Hippocampal formation (tissue), 2 donors: ENCODE measurements at places on chromosomes 1 and 21.

DNA sequence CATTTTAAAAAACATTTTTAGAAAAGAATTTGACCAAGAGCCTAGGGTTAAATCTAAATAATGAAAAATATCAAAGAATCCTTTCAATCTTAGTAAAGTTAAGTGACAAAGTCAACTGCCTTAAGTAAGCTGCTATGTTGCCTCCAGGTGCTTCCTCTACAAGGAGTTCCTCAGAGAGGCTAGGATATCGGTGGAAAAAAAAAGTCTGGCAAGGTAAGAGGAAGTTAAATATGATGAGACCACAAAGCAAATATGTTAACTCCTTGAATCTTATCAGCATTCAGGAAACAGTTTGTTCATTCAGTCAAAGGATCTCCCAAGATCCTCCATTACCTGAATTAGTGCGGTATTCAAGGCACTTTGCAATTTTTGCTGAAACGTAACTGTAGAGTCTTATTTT lies 563.5 kb downstream of the PTPRC start:
- no peak for DNase-seq

- no peak for DNase-seq
Observed at GRCh38 chr21:19433623-19434022, 1030.0 kb upstream of the TMPRSS15 start.

- no peak for DNase-seq
Observed at GRCh38 chr1:37839676-37840075, 19.7 kb downstream of the MTF1 start.

DNA sequence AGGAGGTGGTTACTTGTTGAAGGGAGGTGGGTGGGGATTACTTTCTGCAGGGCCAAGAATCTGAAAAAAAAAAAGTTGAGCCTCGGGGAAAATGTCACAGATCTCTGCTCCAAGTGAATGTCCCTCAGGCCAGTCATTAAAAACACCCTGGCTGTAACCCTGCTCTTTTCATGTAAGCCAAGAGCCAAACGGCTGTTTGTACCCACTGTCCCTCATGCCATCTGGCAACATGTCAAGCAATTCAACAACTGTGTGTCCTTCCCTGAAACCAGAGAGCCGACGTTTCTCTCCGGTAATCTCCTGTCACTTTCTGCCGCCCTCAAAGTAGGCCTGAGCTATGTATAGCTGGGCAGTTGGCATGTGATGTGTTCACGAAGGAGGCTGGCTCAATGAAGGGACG lies 14.7 kb downstream of the CASQ2 start:
- DNase-seq: no peak

- no peak for DNase-seq
Observed at GRCh38 chr1:35294809-35295208, 26.3 kb downstream of the ZMYM4 start.
